ENCODE measurements at places on chromosomes 1 and 21.

DNA sequence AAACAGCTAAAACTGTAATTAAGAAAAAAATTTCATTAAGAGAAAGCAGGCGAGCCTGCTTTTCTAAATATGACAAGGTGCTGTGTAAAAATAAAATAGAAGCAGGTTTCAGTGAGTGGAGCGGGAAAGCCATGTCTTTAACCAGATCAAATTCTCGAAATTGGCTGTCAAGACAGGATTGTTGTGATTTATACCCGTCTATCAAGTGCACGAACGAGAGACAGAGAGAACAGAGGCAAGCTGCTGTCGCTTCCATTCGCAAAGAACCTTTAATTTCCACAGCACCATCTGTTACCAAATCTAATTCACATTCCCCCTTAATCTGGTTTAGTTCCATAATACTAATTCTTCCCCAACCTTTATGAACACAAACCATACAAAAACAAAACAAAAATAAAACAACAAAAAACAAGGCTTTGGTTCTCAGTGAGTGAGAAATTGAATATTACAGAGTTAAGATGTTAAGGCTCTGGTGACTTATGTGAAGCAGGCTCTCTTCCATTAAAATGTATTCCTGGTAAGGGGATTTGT is 35.0 kb downstream of the ESRRG start:
- no peak for DNase-seq

DNA sequence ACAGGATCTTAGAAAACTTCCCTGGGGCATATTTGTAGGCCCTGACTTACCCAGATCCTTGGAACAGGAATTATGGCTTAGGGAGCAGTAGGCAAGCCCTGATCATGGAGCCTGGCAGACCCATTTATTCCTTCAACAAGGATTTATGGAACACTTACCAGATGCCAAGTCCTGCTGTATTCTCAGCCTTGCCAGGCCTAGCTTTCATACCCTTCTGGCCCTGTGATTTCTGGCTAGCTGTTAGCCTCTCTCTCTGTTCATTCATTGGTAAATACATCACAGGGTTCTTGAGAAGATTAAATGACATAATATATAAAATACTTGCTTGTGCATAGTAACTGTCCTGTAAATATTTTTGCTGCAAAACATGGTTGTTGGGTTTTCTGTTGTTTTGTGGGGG is 32.4 kb upstream of the SRP9 start:
- no peak for DNase-seq

GRCh38 chr1:179327679-179328078 is 34.1 kb downstream of the SOAT1 start:
- no peak for DNase-seq

DNA sequence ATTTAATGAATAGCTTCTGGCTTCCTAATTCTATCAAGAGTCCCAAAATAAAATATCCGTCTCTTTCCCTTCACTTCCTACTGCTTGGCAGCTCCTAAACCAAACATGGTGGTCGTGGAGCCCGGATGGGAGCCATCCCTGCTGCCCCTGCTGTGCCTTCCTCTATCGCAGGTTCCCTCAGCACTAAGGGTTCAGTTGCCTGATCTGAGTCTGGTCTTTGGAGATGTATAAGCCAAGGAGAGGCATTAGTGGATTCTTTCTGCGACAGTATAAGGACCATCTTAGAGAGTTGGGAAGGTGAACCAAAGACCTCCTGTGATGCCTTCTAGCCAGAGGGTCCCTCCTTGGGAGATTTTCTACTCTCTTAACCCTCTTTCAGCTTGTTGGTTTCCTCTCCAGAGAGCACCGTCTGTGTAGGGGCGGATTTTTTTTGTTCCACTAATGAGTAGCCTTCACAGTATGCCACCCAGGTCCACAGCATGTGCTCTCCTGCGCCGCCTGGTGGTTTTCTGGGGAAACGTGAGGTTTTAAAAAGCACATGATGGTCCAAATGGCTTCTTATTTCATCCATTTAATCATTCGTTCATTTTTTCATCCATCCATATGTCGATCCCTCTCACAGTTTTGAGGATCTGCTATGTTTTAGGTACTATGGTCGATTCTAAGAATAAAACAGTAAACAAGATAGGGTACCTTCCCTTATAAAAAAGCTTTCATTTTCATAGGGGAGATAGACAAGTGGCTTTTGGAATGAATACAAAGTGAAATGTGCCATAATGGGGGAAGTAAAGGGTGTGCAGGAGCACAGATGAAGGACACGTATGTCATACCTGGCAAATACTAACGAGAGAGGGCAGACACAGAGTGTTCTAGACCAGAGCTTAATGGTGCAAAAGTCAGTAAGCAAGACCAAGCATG is 71.0 kb downstream of the NFASC start:
- peak; percentile 86 for DNase-seq

DNA sequence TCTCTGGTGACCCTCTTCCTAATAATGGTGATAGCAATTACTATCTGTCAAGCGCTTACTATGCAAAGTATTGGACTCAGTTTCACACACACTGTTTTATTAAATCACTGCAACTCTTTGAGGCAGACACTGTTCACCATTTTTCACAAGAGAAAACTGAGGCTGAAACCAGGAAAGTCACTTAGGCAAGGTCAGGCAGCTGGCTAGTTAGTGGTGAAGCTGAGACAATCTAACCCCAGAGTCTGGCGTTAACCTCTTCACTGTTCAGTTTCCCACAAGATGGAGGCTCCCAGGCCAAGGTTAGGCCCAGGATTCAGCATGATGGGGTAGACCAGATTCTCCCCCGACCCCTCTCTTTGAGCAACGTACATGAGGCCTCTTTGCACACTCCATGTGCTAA is 4.8 kb upstream of the GJA8 start:
- DNase-seq: no peak

GRCh38 chr1:245277276-245277675 is 122.5 kb downstream of the KIF26B start:
- DNase-seq: peak; percentile 65

GRCh38 chr1:195748969-195749368 is 859.3 kb downstream of the KCNT2 start:
- DNase-seq: no peak

GRCh38 chr1:33126411-33127000 is 45.6 kb downstream of the AZIN2 start:
- no peak for DNase-seq

GRCh38 chr1:210123383-210123782 is 109.2 kb upstream of the SERTAD4 start:
- DNase-seq: no peak

GRCh38 chr1:18294437-18295176 is 186.1 kb upstream of the KLHDC7A start:
- peak; percentile 85 for DNase-seq
